ENCODE measurements at places on chromosomes 5 and 9.

- DNase-seq: no peak
Observed at GRCh38 chr9:79210541-79211243, 361.1 kb upstream of the TLE4 start.

DNA sequence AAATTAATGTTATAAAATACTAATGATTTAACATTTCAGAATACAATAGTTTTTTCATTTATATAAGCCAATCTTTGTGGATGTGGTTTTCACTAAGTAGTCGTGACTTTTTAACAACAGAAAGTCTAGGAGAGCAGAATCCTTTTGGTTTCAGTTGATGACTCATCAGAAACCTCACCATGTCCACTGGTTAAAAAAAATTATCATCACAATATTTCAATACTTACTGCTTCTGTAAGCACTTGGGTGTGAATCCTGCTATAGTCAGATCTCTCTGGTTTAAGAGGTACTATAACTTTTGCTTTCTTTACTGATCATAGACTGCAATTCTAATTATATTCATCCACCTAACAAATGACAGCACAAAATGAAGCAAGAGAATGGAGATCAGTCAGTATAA is 77.2 kb downstream of the MRPS30 start:
- DNase-seq: no peak

- DNase-seq: no peak
Observed at GRCh38 chr9:81729135-81729534, 39.8 kb upstream of the TLE1 start.

DNA sequence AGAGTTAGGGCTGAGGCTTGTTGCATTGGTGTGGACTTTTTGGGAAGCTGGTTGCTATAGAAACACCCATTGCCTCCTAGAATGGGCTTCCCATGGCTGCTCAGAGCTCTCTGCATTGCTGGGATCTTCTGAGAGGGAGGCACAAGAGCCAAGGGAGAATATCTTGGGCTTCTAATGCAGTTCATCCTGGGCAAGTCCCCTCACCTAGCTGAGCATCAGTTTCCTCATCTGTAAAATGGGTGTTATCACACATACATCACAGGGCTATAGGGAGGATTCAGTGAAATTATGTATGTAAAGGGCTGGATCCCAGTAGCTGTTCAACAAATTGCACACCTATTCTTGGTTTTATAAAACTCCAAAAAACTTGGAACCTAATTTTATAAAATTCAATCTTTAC is 106.1 kb upstream of the ALDH1B1 start:
- DNase-seq: no peak

- no peak for DNase-seq
Observed at GRCh38 chr9:80052830-80053229, 481.1 kb downstream of the TLE4 start.

DNA sequence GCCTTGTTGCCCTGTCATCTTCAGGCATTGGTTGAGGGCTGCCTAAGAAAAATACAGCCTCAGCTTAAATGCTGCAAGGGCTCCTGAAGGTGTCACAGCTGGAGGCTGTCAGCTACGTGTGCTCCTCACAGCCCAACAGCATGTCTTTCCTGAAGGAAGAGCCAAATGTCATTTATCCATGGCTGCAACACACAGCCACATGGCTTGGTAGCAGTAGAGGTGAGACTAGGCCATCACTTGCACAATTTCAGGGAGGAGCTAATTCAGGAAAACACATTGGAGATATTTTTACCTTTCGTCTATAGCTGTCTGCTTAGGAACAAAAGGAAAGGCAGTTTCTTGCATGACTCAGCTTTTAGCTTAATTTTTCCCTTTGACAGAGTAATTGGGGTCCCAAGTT is 260.7 kb downstream of the SYK start:
- no peak for DNase-seq

GRCh38 chr9:128454991-128455390 is 815 bp upstream of the ODF2 start:
- DNase-seq: no peak

DNA sequence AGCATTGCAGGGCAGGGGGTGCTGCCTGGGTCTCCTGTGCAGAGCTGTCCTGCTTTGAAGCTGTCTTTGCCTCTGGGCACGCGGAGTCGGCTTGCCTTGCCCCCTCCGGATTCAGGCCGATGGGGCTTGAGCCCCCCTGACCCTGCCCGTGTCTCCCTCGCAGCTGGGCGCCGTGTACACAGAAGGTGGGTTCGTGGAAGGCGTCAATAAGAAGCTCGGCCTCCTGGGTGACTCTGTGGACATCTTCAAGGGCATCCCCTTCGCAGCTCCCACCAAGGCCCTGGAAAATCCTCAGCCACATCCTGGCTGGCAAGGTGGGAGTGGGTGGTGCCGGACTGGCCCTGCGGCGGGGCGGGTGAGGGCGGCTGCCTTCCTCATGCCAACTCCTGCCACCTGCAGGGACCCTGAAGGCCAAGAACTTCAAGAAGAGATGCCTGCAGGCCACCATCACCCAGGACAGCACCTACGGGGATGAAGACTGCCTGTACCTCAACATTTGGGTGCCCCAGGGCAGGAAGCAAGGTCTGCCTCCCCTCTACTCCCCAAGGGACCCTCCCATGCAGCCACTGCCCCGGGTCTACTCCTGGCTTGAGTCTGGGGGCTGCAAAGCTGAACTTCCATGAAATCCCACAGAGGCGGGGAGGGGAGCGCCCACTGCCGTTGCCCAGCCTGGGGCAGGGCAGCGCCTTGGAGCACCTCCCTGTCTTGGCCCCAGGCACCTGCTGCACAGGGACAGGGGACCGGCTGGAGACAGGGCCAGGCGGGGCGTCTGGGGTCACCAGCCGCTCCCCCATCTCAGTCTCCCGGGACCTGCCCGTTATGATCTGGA is 2.7 kb downstream of the CEL start:
- no peak for DNase-seq

DNA sequence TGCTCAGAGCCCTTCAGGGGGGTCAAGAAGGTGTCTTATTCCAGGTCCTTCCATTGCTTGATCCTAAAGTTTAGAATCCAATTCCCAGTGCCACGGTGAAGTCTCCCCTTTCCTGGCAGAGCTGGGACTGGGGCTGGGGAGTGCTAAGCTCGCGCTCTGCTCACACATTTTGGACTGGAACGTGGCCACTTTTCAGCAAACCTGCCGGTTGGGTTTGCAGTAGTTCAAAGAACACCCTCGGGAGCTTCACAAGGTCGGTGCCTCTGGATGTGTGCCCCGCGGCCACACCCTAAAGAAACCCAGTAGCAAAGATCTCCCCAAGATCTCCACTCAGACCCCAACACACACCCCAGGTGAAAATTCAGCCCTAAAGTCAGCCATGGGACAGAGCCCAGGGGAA is at the start of gene C9orf152:
Gene C9orf152 (minus strand): TSS at position 129 of the 400 bp plus-strand sequence. CDS start 580 bp downstream, outside the sequence.
- DNase-seq: no peak

- no peak for DNase-seq
Observed at GRCh38 chr5:156121234-156121633, 205.7 kb upstream of the SGCD start.

DNA sequence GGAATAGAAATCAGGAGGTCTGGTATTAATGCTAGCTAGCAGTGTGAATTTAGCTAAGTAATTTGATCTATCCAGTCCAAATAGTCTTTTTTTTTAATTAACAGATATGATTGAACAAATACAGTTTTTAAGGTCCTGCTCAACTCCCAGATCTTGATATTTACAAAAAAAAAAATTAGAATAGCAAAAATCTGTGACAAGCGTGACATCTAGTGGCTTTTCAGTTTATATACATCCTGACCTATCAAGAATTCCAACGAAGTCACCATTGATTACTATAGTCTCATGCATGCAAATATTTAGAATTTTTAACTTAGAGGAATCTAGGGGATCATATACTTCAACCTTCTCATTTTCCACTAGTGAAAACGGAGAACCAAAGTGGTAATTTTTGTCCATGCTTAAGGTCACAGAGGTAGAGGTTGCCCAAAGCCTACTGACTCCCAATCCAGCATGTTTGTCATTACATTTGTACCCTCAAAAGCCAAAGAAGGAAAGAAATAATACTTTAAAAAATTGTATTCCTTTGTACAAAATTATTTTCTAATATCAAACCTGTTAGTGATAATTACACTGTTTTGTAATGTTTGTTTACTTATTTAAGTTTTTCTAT is 17.6 kb upstream of the TARS1 start:
- DNase-seq: no peak

- no peak for DNase-seq
Observed at GRCh38 chr5:10743526-10743925, 17.5 kb downstream of the DAP start.

GRCh38 chr9:110997847-110998246 is 40.4 kb downstream of the LPAR1 start:
- no peak for DNase-seq

DNA sequence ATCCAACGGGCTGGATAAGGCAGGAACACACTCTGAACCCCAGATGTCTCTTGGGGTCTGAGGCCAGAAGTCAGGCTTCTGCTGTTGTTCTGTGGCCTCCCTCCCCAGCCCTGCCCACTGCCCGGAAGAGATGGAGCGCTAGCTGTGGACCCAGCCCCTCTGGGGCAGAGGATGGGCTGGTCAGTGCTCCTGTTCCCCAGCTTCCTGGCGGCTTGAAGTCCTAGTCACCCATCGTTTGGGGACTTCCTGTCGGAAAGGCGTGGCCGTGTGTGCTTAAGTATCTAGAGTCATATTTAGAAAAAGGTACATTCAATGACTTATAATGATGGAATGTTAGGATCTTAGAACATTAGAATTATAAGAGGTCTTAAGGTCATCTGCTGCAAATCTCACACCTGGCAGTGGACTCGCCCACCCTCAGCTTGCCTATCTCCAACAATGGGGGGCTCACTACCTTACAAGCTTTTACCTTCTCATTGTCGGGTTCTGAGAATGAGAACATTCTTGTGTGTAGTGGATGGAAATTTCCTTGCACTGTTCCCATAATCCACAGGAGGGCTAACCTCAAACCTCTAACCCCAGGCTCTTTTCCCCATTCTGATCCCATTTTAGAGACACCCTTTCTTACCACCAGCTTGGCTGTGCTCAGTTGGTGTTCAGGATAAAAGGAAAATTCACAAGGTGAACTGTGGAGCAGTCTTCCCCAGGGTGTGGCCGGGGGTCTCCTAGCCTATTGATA is 13.4 kb upstream of the AIF1L start:
- no peak for DNase-seq

DNA sequence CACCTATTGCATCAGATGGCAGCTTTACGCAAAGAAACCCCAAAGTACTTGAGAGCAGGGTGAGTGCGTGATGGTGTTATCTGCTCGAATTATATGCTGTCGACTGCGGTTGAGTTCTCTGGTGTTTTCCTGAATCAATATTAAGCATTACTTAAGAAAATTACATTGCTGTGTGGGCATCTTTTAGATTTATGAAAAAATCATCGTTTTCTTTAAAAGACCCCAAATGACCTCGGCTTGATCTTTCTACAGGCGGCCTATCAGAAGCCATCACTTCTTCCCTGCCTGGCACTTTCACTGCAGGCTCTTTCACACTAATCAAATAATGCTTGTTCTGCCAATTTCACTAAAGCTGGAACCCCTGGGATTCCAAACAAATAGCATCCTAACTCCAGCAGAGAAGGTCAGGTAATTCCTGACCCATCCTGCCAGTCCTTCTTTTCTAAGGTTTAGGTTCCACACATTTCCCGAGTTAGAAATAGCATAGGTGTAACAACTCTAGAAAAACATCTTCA is 1.7 kb downstream of the UBE2QL1 start:
- no peak for DNase-seq

DNA sequence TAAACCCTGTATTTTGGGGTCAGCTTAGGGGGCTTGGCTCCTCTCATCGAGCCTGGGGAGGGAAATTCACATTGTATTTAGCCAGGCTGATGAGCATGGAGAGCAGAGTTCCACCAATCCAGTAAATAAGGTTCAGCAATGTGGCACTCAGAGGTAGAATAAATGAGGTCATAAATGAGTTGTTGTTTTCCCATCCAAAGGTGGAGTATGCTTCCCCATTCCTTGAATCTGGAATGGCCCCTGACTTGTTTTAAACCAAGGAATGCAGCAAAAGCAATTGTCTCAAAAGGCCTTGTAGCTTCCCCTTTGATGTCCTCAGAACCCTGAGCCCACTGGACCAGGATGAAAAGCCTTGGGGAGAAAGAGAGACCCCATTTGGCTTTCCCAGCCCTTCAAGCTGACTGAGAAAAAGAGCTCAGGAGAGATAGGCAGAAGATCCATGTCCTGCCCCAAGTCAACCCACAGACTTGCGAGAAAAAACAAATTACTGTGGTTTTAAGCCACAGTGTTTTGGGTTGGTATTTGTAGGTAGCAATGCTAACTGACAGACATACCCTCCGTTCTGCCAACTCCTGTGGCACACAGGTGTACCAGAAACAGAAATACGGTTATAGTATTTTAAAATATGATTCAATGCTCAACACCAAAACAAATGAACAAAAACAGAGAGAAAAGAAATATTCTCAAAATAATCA is 566.0 kb upstream of the DMAC1 start:
- DNase-seq: no peak

GRCh38 chr5:75368391-75368790 is 31.4 kb downstream of the HMGCR start:
- no peak for DNase-seq

DNA sequence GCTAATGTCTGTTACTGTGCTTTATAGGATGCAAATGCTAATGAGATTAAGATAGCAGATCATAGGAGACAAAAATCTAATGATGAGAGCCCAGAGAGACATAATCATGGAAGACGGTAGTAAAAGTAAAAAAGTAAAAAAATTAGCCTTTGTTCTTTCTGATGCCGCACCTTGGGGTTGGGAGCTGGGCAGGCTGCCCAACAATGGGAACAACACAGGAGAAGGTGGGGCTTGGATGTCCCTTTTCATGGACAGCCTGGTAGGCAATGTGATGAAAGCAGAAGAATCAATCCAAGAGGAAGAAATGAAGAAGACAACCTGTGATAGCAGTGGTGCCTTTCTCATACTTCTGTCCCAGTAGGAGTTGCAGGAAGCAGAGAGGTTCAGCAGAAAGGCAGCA is 57.2 kb downstream of the RAB14 start:
- no peak for DNase-seq

Data from stimulated activated CD4-positive, alpha-beta T cell treated with anti-CD3 and anti-CD28 coated beads, Interleukin-15, amount 100 ng/mL, for 1 hour (primary cell).